ENCODE measurements at places on chromosomes 2 and 18.

DNA sequence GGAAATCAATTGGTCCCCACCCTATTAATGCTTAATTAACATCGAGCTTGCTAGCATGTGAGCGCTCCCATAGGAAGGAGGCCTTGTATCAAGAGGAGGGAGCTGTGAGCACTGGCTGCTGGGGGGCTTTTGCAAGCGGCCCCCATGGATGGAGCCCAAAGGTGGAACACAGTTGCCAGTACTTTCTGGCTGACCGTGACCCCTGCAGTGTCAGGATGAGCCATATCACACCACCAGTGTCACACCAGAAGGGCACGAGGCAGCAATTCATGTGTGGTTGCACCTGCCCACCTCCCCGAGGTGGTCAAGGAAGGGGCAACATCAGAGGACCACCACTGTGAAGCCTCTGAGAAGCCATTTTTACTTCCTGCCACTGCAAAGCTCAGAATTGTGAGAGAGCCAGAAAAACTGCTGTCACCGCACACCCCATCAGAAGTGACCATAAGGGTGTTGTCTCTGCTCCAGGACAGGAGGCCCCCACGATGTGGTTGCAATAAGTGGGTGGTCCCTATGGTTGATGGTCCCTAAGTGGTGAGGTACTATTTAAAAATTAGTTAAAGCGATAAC lies 99.8 kb upstream of the RAB6C start:
- DNase-seq = no peak

DNA sequence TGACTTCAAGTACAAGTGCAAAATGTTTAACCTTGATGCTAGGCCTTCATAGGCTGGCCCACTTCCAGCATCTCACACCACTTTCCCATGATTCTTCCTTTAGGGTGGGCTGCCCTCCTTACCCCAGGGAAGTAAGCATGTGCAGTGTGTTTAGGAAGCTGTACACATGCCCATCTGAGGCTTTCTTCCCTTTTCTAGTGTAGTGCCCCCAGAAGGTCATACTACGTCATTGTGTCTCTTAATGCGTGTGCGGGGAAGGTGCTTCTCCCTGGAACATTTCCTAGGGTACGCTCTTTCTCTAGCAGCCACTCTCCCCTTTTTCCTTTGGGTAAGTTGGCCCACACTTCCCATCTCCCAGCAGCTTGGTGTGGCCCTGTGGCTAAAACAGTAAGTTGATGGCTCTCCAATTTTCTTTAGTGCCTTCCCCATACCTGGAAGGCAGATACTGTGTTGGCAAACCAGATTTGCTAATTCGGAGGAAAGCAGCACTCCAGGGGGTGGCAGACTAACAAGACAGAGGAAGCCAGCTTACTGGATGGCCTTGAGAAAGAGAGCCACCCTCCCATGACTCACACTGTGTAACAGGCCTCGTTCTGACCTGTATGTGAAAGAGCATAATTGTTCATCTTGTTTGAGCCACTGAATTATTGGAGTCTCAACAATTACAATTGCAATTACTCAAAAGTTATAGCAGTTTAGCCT lies 1.1 kb upstream of the SULT6B1 start:
- peak; percentile 92 for DNase-seq

DNA sequence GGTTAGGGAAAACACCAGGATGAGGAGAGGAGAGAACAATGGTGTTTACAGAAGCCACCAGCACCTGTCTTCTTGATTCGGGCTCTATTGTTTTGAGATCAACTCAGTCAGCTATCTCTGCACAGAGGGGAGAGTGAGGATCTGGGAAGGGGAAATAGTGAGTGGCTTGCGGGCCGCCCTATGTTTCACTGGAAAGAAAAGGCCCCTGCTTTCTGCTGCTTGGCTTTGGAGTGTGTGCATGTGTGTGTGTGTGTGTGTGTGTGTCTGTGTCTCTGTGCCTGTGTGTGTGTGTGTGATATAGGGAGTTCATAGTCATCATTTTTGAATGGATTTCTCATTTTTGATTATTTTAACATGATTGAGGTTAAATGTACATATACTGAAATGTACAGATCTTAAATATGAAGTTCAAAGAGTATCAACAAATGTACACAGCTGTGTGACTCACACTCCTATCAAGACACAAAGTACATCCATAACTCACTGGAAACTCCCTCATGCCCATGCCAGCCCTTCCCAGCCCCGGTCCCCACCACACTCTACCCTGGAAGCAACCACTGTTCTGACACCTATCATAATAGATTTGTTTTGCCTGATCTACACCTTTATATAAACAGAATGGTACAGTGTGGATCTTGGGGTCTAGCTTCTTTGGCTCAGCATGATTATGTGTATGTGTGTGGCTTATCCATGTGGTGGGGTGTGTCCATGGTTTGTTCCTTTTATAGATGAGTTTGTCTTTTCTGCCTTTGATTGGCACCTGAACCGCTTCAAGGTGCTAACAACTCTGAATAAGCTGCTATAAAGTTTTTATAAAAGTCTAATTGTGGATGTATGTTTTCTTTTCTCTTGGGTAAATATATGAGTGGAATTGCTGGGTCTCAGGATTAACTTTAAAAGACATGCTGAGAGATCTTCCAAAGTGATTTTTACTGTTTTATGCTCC lies 258.3 kb downstream of the SETBP1 start:
- no peak for DNase-seq

GRCh38 chr2:118119158-118119727 lies 31.0 kb downstream of the INSIG2 start:
- DNase-seq = no peak

GRCh38 chr2:48414980-48415835 lies 114.7 kb upstream of the STON1 start:
- peak; percentile 53 for DNase-seq

- no peak for DNase-seq
These were observed 44.5 kb upstream of the CHN1 start for GRCh38 chr2:175049661-175050060.

GRCh38 chr2:225495706-225496105 lies 96.2 kb downstream of the NYAP2 start:
- no peak for DNase-seq

DNA sequence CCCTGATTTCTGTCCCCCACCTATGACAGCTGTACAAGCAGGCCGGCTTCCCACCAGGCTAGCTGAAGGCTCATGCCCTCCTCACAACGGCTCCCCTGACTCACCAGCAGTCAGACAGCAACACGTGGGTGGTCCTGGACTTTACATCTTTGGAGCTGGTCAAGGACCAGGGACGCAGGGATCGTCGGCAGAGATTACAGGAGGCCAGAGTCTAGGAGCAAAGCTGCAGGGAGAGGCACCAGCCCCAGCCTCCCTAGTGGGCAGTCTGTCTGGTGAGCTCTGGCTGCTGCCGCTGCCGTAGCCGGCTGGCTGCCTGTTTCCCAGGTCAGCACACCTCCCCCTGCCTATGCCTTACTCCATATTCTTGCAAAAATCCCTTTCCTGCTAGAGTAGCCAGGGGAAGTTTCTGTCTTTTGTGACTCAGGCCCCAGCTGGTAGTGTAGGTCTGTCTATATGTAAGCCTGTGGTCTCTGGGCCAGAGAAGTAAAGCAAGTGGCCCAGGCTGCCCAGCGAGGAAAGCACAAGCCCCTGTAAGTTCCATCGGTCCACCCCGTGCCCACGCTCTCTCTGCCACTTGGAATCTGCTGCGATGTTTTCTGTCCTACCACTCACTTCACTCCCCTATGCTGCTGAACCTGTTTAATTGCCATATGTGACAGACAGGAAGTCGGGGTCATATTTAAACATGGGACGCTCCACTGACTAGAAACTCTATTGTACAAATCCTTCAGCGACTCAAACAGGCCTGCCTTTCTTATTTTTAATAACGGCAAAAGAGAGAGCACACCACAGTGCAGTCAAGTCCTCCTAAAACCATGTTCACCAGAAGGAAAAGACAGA lies 2.4 kb upstream of the ARHGEF4 start:
- DNase-seq = no peak

- no peak for DNase-seq
These were observed 60.9 kb upstream of the BCL11A start for GRCh38 chr2:60614319-60614718.

- no peak for DNase-seq
These were observed 657 bp downstream of the SGPP2 start for GRCh38 chr2:222424729-222425671.
